ENCODE measurements at places on chromosomes 5 and 9. TPM values are rescaled to one million over a fixed set of nuclear protein-coding genes. Genes with fewer than 3 reads are reported as not detected.

PCSK1 gene
- total RNA-seq = not detected

DNA sequence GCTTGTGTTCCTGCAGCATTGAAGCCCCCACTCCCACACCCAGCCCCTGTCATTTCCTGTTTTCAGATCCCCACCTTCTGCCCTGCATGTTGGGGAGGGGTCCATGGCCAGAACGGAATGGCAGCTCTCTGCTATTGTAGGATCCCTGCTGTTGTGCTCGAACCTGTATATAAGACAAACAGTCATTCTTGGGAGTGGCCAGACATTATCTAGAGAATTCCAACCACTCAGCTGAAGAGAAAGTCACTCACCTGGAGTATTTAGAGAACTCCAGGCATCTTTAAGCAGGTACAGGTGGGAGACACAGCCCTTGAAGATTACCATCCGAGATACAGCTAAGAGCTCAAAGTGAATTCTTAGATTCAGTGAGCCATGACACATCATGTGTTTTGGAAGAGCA lies 96.1 kb downstream of the C9orf152 start:
- no peak for DNase-seq

DNA sequence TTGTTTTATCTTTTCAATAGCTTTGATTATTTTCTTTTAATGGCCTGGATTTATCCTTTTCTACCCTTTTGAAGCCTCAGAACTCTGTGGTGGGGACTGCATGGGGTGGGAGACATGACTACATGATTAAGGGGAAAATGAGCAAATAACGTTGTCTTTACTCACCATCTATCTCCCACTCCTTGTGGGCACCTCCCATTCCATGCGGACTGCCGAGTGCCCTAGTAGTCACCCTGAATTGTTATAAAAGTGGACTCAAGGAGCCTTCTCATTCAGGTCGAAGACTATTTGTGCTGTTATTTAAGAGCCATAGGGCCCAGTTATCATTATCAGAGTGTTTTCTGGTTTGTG lies 281.8 kb downstream of the MLLT3 start:
- no peak for DNase-seq

DNA sequence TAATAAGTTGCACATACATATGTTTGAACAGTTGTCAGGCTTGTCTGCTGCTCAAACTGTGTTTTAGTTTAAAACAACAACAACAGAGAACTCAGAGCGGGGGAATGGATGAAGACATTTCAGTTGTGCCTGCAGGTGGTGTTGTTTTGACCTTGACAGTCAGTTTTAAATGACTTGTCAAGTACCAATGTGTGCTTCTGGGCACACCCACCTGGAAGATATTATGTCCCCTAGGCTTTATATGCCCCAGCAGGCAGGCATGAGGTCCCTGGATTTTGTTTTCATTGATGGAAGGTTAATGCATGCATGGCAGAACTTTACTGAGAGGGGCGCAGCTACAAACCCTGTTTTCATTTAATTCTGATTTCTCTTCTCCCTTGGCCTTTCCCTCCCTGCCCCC lies 84.6 kb downstream of the AOPEP start:
- DNase-seq = no peak

GRCh38 chr9:131478911-131479310 lies 23.8 kb upstream of the POMT1 start:
- no peak for DNase-seq

DNA sequence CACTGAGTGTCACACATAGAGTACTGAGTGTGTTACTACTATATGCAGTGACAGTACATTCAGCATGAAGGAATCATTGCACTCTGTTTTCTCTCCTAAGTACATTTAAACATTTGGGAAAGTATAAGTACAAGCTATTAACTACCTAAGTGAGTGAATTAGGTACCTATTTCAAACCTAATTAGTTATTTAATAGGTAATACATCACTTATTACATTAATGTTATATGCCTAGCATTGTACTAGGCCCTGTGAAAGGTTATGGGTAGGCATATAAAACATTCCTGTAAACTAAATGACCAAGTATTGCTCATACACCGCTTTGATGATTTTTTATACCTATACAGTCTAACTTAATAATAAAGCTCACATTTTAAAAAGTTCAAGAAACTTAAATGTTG lies 25.7 kb upstream of the PPP3R2 start:
- DNase-seq = no peak

GRCh38 chr5:74336297-74336696 lies 304.2 kb downstream of the ENC1 start:
- DNase-seq = no peak

GRCh38 chr9:127535834-127536233 lies 76.2 kb upstream of the STXBP1 start:
- no peak for DNase-seq

GRCh38 chr5:173882632-173883031 lies 5.5 kb upstream of the CPEB4 start:
- no peak for DNase-seq

DNA sequence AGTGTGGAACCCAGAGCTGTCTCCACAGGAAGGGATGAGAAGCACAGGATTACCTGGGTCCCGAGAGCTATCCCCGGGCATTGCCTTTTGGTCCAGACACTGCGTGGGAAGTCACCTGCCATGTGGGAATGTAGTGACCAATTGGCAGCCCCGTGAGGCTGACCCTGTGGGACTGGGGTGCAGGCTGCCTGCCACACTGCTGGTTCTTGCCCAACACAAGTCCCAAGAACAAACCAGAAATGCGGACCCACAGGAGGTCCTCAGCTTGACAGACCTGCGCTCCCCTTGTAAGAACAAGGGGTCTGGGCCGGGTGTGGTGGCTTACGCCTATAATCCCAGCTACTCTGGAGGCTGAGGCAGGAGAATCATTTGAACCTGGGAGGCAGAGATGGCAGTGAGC lies 2.4 kb upstream of the FGD3 start:
- no peak for DNase-seq

- no peak for DNase-seq
Measured at GRCh38 chr5:37207802-37208201, 41.4 kb downstream of the CPLANE1 start.

DNA sequence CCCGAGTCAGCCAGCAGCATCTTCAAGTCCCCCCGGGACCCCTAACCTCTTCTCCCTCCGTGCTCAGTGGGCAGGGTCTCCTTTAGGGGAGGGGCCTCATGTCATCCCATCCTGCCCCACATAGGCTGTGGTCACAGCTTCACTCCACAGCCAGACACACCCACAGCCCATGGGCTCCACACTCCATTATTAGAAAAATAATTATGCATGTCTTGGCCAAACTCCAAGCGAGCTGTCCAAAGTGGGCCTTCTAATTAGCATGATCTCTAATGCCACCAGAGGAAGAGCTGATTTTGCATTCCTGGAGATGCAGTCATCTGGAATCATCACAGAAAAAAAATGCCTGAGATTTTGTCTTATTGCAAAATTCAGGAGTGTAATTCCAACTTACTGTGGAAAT lies 418.2 kb downstream of the IRX2 start:
- no peak for DNase-seq

DNA sequence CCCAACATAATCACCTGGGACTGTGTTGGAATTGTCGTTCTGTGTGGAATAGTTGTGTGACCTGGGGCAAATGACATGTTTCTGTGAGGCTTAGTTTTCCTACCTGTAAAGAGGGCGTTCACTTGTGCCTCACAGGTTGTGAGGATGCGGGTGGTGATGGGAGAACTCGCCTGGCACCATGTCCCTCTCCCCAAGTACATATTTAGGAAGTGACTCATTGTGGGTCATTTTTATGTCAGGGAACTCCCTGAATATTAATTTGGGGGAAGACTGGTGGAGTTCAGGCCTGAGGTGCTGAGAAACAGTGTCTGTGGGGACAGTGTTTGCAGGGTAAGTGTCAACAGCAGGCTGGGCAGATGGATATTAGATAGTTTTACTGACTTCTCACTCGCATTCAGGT lies 144.7 kb downstream of the KDM4C start:
- no peak for DNase-seq

All from Right ventricle myocardium superior (tissue), 1 donor.